ENCODE measurements at places on chromosomes 16 and 17.

DNA sequence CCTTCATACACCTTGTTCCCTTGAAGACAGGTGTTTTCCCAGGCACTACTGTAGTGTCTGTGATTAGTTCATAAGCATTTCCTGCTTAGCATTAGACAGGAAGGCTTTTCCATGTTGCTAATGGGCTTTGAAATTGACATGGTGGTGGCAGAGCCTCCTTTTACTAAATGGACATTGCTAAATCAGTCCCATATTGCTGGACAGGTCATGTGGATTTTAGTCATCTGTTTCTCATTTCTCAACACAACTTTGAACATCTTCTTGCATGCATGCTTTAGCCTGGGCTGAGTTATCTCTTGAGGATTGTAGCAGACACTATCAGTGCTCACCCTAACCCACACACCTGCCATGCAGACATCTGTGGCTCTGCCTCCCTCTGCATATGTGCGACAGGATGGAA, 13.7 kb upstream of the BCO1 start:
- no peak for DNase-seq

GRCh38 chr17:78890498-78890897, 12.5 kb downstream of the CEP295NL start:
- peak; percentile 52 for DNase-seq

DNA sequence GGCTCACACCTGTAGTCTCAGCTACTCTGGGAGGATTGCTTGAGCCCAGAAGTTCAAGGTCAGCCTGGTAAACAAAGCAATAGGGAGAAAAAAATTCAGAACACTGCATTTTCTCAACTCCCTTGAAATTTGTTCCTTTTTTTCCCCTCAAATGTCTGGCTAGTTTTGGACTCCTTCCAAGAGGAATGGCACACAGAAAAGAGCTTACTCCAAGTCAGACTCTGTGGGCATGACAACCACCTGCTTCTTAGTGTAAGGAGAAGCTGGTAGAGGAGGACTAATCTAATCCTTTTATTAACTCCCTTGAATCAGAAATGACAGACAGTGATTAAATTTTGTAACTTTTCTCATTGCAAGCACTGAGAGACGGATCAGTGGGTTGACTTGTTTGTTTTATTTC, 27.9 kb upstream of the HYDIN start:
- no peak for DNase-seq

- no peak for DNase-seq
Observed at GRCh38 chr16:69706256-69706974, 19.9 kb downstream of the NQO1 start.

GRCh38 chr17:22454070-22454999, 762.0 kb downstream of the KCNJ18 start:
- DNase-seq = no peak

- DNase-seq = peak; percentile 67
Observed at GRCh38 chr17:76867578-76868175, 527 bp upstream of the MGAT5B start.

GRCh38 chr16:52832771-52833170, 219.9 kb downstream of the CHD9NB start:
- DNase-seq = no peak

- no peak for DNase-seq
Observed at GRCh38 chr16:69318911-69319289, 7.8 kb downstream of the VPS4A start.

- DNase-seq = no peak
Observed at GRCh38 chr17:41071606-41072360, 6.1 kb upstream of the KRTAP2-4 start.

DNA sequence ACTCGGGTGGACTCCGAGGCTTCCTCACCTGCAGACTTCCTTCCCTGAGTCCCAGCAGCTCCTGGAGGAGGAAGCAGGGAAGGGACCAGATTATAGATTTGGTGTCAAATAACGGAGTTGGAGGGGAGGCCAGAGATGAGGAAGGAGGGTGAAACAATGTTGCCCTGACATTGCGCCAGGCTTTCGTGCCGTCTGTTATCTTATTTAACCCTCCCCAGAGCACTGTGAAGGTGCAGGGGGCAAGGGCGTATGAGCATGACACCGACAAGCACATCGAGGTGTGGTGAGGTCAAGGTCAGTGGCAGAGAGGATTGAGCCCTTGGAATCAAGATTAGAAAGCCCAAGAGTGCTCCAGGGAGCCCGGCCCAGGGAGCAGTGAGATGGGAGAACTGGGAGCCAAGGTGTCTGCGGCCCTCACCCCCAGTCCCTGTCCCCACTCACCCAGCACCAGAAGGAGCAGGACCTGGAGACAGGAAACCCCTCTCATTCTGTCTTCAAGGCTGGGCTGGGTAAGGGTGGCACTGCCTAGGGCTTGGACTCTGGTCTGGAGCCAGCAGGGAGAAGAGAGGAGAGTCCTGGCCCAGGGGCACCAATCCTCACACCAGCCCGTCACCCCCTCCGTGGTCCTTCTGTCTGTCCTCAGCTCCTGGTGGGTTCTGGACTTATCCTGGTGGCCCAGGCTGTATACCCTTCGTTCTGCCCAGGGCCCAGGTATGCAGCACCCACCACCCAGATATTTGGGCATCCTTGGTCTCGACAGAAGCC, 1.1 kb downstream of the PRSS33 start:
- no peak for DNase-seq

- DNase-seq = no peak
Observed at GRCh38 chr16:52721331-52721730, 174.4 kb upstream of the TOX3 start.

DNA sequence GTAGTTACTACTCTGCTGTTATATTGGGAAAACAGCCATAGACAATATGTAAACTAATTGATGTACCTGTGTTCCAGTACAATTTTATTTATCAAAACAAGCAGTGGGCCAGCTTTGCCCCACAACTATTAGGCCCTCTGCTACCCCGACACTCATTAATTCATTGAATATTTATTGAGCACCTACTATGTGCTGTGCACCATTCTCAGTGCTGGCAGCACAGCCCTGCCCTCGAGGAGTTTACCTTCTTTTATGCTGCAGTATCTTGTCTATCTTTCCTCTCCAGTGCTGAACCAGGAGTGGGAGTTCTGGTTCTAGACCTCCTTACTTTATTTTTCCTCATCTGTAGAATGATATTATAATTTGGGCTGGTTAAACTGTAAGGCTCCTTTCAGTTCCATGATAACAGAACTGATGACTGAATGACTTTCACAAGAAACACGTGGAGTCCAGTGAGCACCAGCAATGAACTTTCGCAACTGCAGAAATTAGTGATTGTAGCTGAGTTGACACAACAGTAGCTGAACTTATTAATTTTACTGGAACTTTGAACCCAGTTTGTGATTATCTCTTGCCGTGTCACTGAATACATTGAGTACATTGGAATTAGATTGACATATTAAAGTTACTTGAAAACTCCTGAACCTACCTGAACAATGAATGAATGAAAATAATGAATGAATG, 2.4 kb downstream of the GOSR2 start:
- no peak for DNase-seq

DNA sequence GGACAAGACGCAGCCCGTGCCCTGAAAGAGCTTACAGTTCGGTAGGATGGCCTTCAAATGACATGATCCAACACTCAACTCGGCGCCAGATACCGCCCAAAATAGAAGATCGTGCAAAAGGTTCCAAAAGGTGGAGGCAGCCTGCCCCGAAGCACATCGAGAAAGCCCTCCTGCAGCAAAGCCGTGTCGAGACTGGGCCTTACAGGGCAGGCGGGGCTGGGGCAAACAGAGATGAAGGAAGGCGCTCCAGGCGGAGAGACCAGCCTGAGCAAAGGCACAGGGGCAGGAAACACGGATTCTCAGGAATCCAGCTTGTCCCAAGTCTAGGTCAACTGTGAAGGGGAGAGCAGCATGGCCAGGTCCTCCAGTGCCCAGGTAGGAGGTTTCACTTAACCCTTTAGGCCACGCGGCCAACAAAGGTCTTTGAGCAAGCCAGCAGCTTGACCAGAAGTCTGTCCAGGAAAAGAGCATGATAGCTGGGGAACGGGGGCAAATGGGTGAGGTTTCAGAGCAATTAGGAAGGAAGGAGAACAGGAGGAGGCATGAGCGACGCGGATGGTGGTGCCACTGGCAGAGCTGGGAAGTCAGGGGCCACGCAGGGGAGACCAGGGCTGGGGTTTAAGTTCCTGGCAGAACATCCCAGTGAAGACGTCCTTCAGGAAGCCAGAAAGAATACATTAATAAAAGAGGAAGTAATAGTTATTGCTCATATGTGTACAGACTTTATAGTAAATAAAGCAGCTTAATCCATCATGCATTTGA, 21.2 kb upstream of the EIF1 start:
- no peak for DNase-seq

- no peak for DNase-seq
Observed at GRCh38 chr17:4712526-4712925, 2.1 kb downstream of the ARRB2 start.

DNA sequence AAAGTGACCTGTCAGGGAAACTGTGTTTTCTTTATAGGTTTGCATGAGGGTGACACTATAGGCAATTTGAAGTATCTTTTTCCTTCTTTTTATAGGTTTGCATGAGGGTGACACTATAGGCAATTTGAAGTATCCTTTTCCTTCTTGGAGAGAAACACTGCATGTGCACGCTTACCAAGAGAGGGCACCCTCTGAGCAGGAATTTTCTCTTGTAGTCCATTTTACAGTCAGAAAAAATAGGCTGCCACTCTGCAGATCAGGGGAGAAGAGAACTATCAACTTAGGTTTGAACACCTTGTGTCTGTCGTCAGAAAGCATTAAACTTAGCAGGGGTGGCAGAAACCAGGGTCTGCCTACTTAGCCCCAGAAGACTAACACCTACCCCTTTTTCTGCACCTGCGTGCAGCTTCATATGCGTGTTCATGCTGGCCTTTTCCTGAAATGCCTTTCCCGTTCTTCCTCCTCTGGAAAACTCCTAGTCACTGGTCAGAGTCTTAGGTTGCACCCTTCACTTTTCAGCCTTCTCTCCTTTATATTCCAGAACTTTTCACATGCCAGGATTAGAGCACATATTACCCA, 16.4 kb upstream of the SMIM36 start:
- DNase-seq = peak; percentile 48

DNA sequence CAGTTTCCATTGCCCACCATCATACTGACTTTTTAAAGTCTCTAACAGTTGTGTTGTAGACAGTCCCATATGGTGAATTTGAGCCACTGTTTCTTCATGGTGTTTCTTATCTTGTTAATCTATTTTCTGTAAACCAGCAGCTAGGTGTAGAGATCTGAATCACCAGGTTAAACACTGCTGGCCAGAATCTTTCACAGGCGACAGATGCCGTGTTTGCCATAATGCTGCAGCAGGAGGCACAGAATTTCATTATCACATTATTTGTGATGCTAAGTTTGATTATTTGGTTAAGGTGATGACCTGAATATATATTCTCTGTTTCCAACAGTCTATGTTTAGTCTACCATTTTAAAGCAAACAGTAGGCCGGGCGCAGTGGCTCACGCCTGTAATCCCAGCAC, 11.5 kb upstream of the CNGB1 start:
- DNase-seq = no peak

GRCh38 chr17:69853541-69854224, 221.3 kb upstream of the KCNJ16 start:
- DNase-seq = no peak

- no peak for DNase-seq
Observed at GRCh38 chr16:89198417-89199240, 1.7 kb downstream of the SLC22A31 start.

DNA sequence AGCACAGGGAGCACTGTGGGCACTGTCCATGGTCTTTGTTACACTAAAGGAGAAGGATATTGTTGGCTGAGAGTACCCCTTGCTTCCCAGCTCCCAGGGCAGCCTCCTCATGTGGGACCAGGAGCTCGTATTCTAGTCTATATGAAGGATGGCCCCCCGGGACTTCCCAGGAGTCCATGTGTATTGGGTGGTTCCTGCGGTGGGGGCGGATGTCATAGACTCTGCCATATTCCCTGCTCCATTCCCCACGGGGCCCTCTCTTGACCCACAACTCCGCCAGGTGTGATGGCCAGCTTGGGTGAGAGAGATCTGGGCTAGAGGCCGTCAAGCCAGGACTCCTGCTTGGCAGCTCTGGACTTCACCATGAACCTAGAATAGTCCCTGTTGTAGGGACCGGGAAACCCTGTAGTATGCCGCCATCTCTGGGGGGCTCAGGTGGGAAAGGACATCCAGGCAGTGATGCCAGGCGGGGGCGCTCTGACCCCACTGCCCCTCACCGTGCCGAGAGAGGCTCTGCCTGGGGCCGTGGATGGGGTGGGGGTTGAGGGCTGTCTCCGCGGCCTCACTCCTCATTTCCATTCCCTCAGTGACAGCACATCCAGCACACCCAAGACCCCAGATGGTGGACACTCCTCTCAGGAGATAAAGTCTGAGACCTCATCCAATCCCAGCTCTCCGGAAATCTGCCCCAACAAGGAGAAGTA, 37.8 kb downstream of the OR1D5 start:
- no peak for DNase-seq

- DNase-seq = no peak
Observed at GRCh38 chr17:55624772-55625433, 97.8 kb downstream of the TMEM100 start.

GRCh38 chr17:52048137-52048898, 110.2 kb downstream of the CA10 start:
- DNase-seq = no peak

GRCh38 chr17:49762151-49762941, 1.6 kb downstream of the FAM117A start:
- DNase-seq = peak; percentile 50

- no peak for DNase-seq
Observed at GRCh38 chr16:72886346-72886974, 161.5 kb downstream of the ZFHX3 start.

Data from OCI-LY7 (cell line).